Stimulated activated CD4-positive, alpha-beta T cell treated with anti-CD3 and anti-CD28 coated beads, Interleukin-1b, Interleukin-23, amount 100 ng/mL, for 1 hour (primary cell): ENCODE measurements at places on chromosomes 7 and 10.

DNA sequence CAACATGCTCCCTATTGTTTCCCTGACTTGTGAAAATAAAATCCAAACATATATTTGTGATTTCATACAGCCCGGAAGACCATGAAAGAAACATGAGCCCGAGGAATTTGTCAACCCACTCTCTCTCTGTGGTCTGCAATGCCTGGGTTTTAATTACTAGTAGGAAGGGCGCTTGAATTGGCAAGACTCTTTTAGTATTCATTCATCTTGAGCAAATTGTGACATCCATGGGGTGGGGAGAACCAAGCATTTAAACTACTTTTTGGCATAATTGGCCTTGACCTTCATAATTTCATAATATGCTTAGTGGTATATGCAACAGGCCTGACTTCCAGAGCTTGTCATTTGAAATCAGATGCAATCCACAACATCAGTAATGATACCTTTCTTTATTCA is 142.4 kb upstream of the BMPER start:
- DNase-seq: no peak

- DNase-seq: no peak
These were observed 16.6 kb upstream of the AFAP1L2 start for GRCh38 chr10:114420811-114421485.

DNA sequence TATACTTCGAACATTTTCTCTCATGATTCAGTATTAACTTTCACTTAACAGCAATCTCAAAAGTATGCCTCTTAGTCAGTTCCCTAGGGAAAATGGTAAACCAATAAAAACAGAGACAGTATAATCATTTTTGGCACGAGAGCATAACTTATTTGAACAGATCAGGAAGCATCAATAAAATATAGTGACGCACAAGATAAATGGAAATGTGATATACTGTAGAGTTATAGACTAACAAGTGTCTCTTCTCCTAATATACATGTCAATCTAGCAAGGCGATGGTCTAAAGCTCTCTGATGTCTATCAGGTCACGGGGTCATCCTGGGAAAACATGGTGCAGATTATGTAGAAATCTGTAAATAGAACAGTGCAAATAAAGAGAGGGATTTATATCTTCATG is 131.6 kb downstream of the HGF start:
- DNase-seq: no peak

DNA sequence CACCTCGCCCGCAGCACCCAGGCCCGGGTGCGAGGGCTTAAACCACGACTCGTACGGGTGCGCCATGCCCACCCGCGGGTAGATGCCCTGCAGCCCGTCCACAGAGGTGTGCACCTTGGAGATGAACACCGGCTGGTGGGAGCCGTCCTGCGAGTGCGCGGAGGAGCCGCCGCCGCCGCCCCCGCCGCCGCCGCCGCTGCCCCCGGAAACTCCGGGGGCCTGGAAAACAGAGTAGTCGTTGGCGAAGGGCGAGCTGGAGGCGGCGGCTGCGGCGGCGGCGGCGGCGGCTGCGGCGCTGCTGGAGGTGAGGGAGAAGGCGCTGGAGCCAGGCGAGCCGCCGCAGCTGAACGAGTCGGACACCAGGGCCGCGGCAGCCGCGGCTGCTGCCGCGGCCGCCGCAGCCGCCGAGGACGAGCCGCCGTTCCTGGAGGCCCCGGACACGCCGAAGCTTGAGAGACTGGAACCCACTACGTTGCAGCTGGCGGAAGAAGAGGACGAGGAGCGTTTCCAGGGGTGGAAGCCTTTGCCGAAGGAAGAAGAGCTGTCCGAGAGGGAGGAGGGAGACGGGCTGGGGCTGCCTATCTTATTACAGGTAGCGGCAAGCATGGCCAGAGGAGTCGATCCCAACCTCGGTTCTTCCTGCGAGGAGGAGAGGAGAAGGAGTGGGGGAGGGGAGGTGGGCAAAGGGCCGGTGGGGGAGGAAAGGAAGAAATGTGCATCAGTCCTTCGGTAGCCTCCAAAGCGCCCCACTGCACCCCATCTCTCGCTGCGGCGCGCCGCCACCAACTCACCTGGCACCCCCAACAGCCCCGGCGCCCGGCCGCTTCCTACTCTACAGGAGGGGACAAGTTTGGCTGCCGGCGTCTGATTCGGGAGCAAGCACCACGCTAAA is 1.3 kb downstream of the SP8 start:
- no peak for DNase-seq

DNA sequence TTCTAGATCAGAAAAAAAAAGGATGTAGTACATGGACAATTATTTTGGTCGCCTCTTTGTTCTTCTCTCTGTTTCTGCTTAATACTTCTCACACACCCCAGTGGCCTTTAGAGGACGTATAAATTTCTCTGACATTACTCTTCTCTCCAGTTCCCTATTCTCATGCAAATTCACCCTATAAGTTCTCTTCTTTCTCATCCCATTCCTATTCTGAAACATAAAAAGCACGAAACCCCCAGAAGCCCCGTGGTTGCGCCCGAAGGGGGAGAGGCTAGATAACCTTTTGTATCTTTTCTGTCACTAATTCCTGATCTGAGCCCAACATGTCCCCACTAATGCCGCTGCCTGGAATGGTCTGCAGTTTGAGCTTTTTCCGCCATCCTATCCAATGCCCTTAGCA is 136.9 kb downstream of the SKIDA1 start:
- DNase-seq: no peak

DNA sequence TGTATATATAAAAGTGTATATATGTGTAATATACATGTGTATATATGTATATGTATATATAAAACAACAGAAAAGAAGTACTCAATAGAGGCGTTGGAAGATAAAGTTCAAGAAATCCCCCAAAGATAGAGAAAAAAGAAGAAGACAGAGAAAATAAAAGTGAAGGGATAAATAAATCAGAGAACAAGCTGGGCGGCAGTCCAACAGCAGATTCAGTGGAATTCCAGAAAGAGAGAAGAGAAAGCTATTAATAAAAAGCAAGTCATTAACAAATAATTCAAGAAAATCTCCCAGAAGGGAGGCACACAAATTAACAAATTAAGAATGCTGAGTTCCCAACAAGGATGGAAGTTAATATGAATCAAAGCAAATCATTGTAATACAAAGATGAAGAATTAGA is 59.3 kb upstream of the RNF148 start:
- no peak for DNase-seq

DNA sequence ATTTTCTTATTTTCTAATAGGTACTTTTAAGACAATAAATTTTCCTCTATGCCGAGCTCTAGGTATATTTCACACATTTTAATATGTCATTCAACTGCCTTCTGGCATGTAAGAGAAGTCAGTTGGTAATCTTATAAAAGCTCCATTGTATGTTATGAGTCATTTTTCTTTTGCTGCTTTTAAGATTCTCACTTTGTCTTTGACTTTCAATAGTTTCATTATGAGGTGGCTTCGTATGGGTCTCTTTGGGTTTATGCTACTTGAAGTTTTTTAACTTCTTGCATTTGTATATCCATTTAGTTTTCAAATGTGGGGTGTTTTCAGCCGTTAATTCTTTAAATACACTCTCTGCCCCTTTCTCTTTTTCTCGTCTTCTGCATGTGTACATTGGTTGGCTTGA is 80.5 kb downstream of the ABCA13 start:
- no peak for DNase-seq

- DNase-seq: no peak
These were observed 396.1 kb downstream of the ZNF33B start for GRCh38 chr10:42242135-42242805.

DNA sequence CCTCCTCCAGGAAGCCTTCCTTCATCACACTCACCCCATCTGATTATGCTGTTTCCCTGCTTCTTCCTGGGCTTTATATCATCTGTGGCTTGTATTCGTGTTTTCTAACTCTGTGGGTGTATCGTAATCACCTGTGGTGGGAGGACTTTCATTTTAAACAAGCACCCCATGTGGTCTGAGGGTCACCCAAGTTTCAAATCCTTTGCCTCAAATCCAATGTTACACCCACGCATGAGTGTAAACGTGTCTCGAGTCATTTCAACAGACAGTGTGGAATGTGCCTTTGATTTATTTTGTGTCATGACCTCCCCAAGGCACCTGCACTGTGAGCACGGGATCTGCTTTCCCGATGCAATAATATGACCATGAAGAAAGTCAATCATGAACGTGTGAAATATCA is 17.5 kb upstream of the LYZL2 start:
- DNase-seq: no peak

- DNase-seq: no peak
These were observed 563 bp upstream of the COA1 start for GRCh38 chr7:43729924-43730248.

GRCh38 chr7:124765401-124766352 is at the start of gene GPR37:
TSS of gene GPR37 (minus strand) at chr7:124765792. CDS start at chr7:124764976, 816 bp downstream.
- DNase-seq: no peak

GRCh38 chr10:112359606-112360307 is 14.2 kb upstream of the ACSL5 start:
- DNase-seq: no peak

DNA sequence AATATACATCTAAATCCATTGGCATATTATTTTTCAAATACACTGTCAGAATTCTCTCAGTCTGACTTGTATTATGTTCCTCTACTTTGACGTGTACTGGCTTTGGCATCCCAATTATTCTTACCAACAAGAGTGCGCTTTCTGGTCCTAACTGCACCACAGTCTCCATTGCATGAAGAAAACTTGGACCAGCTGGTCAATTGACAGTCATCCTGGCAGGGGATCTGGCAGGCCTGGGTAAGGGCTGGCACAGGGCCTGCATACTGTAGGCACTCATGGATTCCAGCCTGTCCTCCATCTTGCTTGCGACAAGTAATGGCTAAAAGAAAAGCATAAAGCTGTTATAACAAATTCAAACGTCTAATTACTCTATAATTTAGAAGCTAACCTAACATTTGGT is 384.9 kb downstream of the THSD7A start:
- no peak for DNase-seq

DNA sequence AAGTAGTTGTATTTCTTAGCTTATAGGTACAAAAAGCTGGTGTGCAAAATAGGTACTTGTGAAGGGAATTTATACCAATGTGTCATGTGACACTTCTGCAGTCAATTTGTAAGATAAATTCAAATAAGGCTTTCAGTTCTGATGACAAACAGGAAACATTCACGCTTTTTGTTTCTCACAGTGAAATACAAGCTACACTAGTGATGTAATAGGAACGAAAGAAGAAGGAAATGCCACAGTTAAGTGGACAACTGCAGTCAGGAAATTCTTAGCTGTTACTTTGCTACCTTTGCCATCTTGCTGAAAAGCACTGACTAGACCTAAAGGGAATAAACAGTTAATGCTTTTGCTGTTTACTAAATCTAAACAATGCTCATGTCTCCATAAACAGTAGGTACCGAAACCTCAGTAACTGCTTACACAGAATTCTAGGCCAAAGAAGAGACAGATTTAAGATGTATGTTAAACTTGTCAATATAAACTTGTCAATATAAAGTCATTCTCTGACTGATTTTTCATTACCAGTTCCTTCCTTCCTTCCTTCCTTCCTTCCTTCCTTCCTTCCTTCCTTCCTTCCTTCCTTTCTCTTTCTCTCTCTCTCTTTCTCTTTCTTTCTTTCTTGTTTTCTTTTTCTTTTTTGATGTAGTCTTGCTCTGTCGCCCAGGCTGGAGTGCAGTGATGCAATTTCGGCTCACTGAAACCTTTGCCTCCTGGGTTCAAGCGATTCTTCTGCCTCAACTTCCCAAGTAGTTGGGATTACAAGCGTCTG is 10.1 kb downstream of the OTUD1 start:
- no peak for DNase-seq

DNA sequence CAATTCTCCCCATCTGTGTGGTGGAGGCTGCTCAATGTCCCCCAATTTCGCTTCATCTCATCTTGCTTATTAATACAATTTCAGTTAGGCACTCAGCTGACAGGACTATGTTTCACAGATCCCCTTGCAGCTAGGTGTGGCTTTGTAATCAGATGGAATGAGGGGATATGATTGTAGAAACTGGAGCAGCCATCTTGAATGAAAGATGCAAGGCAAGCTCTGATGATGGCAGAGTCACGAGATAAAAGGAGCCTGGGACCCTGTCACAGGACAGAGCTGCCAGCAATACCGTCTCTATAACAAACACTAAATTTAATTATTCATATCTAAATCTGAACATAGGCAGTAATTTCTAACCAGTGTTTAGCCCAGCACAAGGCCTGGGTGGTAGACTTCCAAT is 991 bp upstream of the DLD start:
- no peak for DNase-seq

GRCh38 chr7:54541669-54542625 is at the start of gene VSTM2A:
TSS of gene VSTM2A (plus strand) at chr7:54542375. CDS start at chr7:54542731, 356 bp downstream.
- DNase-seq: no peak

DNA sequence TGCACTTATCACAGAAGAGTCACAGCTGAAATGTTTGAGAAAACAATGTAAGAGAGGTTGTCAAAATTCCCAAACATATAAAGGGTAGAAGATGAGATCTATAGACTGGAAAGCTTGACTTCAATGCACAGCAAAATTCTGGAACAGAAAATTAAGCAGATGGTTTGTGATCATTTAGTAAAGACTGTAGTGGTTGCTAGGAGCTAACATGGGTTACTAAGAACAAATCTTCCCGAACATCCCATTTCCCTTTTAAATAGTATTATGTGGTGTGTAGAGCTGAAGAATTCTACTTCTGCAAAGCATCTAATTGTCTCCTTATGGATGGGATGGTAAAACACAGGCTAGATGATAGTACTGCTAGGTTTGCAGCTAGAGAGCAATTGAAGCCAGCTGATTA is 312.3 kb downstream of the CAMK1D start:
- no peak for DNase-seq

DNA sequence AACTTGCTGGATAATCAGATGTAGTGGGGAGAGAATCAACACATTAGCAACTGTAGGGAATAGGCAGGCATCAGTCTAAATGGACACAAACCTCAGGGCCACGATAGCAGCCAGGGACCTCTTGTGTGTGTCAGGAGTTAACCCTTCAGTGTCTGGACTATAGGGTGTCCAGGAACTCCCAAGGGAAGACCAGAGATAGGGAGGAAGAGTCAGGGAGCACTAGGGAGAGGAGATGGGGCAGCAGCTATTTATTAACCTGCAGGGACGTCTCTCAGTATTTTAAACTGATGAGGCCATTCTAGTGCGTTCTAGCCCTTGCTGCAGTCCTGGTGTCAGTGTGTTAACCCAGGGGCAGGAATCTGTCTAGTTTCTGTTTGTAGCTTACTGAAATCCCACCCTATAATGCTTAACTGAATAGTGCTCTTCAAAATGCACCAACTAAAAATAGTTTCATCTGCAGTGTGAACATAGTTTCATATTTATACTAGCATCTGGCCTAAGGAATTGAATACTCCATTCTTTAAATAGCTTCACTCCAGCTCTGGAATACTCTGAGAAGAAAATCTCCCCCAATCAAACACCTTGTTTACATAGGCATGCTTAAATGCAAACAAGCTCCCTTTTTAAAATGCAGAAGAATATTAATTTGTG is 62.7 kb downstream of the ARID5B start:
- no peak for DNase-seq

- no peak for DNase-seq
These were observed 116.2 kb upstream of the SH2B2 start for GRCh38 chr7:102170393-102170970.

GRCh38 chr7:44220046-44220357 is 19.2 kb downstream of the YKT6 start:
- no peak for DNase-seq
